ENCODE measurements at places on chromosomes 4 and X.

DNA sequence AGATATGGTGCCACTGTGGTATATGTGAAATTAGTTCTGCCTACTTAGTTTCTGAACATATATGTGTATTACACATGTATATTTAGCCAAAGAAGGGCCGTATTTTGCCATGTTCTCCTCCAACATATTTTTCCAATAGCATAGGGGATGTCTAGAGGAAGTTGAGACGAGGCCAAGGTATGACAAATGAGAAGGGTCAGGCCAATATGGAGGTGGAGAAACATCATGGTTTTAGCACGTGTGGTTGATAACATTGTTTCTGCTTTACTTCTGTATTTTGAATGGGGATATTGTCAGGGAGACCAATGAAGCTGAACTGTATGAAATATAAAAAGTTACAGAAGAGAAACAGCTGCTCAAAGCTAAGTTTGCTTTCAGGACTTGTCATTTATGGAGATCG is 246.7 kb upstream of the TLL1 start:
- no peak for DNase-seq

DNA sequence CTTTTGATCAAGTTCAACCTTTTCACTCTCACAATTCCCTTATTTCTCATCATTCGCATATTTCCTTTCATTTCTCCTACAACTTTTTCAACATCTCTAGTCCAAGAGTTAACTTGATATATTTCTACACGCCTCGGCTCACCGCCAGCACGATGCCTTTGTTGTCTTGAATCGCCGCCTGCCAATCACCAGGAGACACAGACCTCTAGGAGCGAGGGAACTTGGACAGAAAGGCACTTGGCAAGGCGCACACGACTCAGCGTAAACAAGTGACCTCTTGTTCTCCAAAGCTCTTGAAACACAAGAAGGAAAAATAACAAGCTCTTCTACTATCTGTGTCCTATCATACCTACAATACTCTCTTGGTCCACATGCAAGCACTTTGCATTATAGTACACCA is 27.1 kb upstream of the RBMX start:
- DNase-seq: no peak

GRCh38 chr4:187770345-187770744 is 225.2 kb upstream of the ZFP42 start:
- DNase-seq: no peak

- DNase-seq: no peak
These were observed 670.1 kb upstream of the LCORL start for GRCh38 chr4:18691431-18692200.

GRCh38 chrX:76893930-76894329 is 466.4 kb downstream of the MAGEE1 start:
- DNase-seq: no peak

- no peak for DNase-seq
These were observed 94.3 kb downstream of the FAM193A start for GRCh38 chr4:2630556-2631273.

DNA sequence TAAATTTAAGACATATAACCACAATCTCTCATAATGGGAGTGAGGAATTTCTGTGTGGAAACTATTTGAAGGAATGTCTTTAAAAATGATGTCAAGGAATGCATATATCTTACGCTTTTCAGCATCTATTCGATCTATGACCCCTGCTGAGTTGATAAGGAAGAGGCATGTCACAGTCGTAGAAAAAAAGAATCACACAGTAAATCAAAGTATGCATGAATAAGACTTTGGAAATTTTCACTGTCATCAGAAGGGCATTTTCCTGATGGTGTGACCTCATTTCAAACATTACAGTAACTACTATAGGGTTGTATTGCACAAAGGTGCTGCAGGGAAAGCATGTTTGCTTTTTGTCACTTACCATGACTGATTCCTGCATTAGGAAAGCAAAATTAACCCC is 41.5 kb downstream of the REELD1 start:
- no peak for DNase-seq

GRCh38 chr4:102584091-102584490 is 82.9 kb downstream of the NFKB1 start:
- no peak for DNase-seq

GRCh38 chr4:88998001-88998400 is 59.0 kb downstream of the FAM13A start:
- DNase-seq: no peak

- DNase-seq: peak; percentile 5
These were observed 49.1 kb downstream of the APOOL start for GRCh38 chrX:85052636-85053343.

DNA sequence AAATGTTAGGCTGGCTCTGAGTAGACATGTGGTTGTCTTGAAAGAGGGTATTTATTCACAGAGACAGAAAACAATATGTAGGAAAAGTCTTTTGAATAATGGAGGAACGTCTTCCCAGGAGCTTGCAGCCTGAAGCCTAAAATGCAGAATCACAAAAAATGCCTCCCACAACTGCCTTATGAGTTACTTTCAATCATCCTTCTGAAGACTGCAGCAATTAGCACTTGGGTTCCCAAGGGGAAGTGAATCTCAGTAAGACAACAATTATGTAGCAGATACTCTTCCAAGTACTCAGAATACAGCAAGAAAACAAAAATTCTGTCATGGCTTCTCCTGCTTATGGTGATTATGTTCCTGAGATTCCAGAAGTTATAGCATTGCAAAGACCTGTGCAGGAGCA is 166.6 kb upstream of the TBL1X start:
- no peak for DNase-seq

GRCh38 chr4:153034681-153035080 is 98.6 kb downstream of the FHDC1 start:
- DNase-seq: no peak

DNA sequence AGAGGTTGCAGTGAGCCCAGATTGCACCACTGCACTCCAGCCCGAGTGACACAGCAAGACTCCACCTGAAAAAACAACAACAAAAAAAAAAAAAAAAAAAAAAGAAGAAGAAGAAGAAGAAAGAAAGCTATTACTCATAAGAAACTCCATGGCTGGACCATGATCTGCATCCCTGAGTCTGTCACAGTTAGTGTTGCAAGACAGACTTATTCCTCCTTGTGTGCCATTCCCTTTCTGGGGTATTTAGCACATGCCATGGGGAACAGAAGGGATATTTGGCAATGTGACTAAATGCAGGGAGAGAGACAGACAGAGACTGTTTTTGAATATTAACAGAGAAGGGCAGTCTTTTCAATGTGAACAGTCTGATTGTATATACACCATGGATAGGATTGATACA is 16.7 kb upstream of the PDS5A start:
- no peak for DNase-seq

DNA sequence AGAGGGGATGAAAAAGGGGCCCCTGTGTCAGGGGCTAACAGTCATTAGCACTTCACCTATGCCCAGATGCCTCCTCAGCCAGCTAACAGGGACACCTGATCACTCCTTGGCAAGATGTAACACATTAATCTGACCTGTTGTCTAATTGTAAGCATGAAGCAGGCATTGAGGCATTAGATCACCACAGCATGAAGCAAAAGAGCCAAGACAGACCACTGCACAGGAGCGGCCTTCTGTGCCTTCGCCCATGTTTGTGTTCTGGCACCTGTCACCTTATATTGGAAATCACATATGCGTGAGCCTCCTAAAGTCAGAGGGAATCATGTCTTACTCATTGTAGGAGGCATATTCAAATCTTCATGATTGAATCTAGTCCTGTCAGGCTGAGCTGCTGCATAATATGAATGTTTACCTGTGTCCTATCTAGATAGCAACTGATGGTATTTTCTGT is 48.4 kb downstream of the PTTG2 start:
- DNase-seq: no peak

DNA sequence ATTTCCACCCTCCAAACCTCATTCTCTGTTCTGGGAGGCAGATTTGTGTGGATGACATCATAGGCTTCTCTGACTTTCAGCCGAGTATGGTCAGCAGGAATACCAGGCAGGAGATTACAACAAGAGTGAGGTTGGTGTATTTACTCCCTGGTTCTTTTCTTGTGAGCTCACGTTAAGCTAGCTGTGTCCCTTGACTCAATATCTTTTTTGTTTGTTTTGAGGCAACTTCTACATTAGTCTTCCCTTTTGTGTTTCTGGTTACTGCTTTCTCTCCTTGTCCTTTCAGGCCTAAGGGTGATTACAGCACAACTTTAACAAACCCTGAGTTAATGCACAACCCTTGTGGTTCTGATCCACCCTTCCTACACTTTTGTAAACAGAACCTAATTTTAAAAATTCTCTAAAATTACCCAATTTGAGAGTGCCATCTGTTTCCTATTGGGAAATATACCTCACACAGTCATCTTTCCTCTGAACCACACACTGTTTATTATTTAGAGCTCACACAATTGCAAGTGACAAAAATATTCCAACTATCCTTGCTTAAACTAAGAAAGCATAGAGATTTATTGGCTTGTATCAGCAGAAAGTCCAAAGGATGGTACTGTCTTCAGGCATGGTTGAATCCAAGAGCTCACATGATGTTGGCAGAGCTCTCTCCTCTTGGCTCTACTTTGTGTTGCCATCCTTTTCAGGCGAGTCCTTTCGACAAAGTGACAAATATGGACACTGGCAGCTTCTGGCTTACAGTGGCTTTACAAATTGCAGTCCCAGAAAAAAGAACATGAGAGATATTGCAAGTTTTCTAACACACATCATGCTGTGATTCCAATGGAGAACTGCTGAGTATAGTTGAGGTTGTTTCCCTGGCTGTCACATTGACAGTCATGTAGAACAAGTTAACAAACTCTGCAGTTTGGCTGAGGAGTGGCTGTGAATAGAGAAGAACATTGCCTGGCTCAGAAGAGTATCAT is 150.5 kb upstream of the DDIT4L start:
- DNase-seq: peak; percentile 18

- DNase-seq: no peak
These were observed 209.4 kb downstream of the VEGFC start for GRCh38 chr4:176583278-176583677.

- DNase-seq: no peak
These were observed 52.4 kb downstream of the ENPP6 start for GRCh38 chr4:184165291-184165690.

DNA sequence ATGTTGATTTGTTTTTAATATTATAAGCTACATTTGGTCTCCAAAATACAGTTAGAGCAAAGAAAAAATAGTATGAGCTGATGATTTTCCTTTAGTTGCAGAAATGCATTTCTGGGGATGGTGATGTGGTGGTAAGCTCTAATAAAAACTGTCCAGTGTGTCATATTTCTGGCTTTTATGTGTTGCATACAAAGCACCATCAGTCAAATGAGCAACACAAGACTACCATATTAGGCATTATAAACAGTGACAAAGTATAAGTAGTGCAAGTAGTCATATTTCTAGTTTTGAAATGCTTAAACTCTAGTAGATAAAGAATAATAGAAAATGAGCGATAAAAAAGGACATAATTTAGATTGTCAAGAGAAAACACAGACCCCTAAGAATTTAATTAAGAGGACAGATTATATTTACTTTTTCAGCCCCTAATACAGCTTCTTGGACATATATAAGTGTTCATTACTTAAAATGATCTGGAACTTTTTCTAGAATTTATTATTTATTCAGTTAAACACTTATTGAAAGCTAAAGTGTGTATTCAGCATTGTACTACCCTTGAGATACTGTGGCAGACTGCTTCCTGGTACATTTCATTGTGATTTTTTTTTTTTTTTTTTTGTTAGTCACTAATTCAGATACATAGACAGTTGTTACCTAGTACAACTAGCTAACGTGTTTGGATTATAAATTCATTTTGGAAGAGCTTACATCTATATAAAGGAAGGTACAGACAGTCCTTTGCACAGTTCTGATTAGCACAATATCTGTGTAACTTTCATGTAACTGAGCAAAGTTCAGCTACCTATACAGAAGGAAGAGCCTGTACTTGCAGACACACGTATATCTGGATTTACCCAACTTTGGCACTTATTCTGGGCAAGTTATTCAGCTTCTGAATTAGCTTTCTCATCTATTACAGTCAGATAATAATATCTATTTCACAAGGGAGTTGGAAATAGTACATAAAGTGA is 22.3 kb downstream of the RAP1GDS1 start:
- no peak for DNase-seq

Measured in Kasumi-1 (cell line).